ENCODE measurements at places on chromosomes 5 and 9.

DNA sequence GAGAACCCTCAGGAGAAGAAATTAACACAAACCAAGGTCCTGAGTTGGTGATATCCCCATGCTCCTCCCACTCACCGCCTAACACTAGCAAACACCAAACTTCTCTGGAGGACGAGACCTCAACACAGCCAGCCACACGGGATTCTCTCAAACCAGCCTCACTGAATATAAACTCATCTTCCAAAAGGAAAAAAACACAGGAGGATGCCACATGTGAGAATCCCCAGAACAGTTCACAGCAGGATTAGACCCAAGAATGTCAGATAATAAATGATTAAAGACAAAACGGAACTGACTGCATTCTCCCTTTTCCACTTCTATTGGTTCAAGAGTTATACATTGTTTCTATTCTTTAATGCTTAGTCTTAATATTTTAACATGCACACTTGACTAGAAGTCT, 89.2 kb downstream of the LPAR1 start:
- DNase-seq: no peak

DNA sequence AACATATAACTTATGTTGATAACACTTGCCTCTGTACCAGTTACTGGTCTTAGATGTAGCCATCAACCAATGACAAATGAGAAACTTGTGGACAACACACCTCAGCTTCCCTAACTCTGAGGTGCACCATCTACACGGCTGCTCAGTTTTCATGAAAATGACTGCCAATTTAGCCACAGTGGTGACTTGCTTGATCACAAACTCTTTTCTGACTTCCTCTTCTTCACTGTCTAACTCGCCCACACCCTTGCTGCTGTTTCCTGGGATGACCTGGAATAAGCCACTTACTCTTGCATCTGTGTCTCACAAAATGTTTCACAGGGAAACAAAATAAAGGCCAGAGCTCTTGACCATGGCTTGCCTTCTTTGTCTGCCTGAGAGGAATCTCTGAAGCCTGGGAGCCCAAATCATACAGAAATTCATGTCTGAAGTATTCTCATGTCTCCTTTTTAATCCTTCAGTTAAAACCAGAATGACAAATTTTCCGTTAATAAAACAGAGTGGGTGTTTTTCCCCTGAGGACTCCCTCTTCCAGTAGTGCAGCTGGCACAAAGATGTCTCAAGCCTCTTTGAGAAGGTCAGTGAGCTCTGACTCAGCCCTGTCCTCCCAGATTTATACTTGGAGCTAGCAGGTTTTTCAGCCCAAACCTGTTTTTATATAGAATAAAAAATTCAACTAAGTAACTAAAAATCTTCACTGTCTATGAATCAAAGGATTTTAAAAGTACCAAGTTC, 126.5 kb upstream of the PAM start:
- no peak for DNase-seq

GRCh38 chr5:173454736-173455598, 126.8 kb upstream of the STC2 start:
- DNase-seq: no peak

DNA sequence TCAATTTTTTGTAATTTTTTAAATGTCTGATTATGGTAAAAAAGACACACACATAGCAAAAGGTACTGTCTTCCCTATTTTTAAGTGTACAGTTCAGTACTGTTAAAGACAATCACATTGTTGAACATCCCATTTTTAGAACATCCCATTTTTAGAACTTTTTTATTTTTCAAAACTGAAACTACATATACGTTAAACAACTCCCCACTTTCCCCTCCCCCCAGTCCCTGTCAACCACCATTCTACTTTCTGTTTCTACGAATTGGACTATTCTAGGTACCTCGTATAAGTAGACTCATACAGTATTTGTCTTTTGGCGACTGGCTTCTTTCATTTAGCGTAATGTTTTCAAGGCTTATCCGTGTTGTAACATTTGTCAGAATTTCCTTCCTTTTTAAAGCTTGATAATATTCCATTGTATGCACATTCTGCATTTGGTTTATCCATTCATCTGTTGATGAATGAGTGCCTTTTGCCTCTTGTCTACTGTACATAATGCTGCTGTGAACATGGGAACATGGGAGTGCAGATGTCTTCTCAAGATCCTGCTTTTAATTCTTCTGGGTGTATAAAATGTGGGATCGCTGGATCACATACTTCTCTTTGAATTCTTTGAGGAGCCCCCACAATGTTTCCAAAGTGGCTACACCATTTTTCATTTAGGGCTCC, 154.0 kb downstream of the PIK3R1 start:
- DNase-seq: peak; percentile 86

GRCh38 chr5:157690690-157691433, 19.5 kb downstream of the C5orf52 start:
- peak; percentile 35 for DNase-seq

DNA sequence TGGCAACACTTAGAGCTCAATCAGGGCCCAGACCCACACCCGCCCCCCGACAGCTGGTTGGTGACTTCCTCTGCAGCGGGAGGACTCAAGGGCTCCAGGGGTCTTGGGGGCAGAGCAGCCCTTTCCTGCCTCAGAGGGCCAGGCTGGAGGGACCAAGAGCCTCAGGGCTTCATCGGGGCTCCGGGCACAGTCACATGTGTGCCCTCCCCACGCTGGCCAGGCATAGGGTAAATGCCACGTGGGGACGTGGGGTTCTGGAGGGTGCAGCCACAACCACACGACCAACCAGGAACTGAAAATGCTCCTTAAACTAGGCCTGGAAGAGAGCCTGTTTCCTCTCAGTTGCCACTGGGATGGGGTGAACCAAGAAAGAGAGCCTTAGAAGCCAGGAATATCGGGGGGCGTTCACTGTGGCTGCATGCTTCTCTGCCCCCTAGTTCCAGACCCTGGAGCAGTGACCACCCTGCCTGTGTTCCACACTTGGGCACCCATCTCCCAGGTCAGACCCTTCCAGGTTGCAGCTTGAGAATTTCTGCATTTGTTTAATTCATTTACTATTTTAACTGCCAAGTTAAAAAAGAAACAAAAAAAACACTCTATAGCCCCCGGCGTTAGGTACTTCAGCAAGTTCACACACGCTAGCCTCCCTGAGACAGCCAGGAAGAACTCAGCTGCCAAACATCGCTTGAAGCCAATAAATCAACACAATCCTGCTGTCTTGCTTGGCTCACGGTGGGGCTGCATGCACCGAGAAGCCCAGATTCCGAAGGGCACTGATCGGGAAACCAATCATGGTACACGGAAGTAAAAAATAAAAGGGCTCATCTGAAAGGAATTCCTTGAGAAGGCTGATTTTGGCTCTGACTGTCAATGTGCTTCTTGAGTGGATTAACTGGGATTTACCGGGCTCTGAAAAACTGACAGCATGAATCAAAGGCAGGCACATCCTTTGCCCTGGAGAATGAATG, 56.1 kb upstream of the PHYKPL start:
- DNase-seq: no peak

DNA sequence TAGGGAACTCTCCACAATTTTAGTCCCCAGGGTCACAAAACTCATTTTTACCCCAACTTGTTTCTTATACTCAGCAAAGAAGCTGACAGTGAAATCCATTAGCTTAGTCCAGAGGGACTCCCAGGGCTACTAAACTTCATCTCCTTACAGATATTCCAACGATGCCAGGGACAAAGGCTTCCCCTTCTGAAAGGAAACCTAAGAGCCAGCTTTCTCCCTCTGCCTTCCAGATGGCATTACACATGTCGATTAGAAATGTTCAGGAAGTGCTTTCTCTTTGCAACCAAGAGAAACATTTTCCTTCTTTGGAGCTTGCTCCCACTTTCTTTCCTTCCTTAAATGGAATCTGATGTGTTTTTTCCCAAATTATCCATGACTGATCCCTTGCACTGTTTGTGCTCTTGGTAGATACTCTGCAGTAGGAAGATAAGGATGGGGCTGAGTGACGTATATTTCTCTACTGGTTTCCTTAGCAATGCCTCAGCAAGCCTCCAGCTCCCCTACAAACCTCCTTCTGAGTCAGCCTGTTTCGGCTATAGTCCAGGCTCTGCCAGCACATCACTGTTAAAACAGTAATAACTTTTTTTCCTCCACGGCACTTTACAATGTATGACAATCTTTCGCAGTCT, 43.0 kb upstream of the HTR4 start:
- DNase-seq: no peak

DNA sequence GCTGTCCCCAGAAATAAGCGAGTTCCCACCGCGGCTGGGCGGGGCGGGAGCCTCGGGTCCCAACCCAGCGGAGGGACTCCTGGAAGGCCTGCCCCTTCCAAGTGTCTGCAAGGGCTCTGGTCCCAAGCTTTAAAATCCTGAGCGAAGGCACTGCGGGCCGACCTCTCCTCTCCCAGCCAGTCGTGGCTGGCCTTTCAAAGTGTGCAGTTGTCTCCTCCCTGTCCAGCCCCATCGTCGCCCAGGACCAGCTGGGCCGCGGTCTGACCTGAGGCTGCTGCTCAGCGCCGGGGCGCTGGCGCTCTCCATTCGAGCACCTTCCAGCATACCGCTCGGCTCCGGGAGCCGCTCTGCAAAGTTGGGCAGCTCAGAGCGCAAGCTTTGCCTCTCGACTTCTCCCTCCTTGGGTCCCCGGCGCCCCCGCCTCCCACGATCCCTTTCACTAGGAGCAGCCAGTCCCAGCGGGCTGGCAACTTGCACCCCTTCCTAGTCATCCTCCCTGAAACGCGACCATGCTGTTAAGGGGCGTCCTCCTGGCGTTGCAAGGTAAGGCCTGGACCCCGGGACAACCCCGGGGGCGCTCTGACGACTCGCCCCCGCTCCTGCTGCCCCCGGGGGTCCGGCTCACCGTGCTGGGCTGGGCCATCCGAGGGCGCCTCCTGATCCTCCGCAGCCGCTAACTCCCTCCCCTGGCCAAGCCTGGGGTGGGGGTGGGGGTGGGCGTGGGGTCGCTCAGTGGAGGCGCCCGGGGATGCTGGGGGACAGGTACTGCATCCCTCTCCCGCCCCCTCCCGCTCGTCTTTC, at the start of gene MAMDC2:
MAMDC2 (plus strand) TSS at position 160 of the 801 bp plus-strand sequence; CDS start at position 510, 350 bp downstream.
- no peak for DNase-seq

- no peak for DNase-seq
These were observed 46.7 kb downstream of the ROR2 start for GRCh38 chr9:91903126-91903911.

- no peak for DNase-seq
These were observed 277.4 kb downstream of the TLE1 start for GRCh38 chr9:81411961-81412360.

DNA sequence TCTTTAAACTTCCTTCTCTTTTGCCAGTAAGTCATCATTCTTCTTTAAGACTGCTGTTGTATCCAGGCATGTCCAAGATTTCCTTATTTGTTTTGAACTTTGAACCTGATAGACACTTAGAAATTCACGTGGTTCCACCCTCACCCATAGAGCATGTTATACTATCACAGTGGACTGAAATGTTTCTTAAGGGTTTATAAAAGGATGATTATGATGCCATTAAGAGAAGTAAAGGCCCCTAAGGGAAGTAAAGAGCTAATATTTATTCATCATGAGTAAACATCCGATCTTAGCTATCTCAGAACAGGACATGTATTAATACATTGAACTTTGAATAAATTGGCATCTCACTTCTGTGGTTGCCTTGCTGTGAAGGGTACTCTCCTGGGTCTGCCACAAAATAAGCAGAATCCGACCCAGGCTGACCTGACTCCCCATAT, 49.8 kb downstream of the PRKACG start:
- DNase-seq: no peak

GRCh38 chr5:88957013-88957412, 74.0 kb upstream of the MEF2C start:
- DNase-seq: no peak

GRCh38 chr9:128056887-128057723, 10.0 kb downstream of the NAIF1 start:
- DNase-seq: no peak

GRCh38 chr5:61784341-61784740, 452.3 kb downstream of the ZSWIM6 start:
- DNase-seq: no peak

- peak; percentile 62 for DNase-seq
These were observed 36.9 kb downstream of the ANKRD33B start for GRCh38 chr5:10600626-10601245.

GRCh38 chr9:134396825-134397224, 70.6 kb downstream of the RXRA start:
- DNase-seq: peak; percentile 66

DNA sequence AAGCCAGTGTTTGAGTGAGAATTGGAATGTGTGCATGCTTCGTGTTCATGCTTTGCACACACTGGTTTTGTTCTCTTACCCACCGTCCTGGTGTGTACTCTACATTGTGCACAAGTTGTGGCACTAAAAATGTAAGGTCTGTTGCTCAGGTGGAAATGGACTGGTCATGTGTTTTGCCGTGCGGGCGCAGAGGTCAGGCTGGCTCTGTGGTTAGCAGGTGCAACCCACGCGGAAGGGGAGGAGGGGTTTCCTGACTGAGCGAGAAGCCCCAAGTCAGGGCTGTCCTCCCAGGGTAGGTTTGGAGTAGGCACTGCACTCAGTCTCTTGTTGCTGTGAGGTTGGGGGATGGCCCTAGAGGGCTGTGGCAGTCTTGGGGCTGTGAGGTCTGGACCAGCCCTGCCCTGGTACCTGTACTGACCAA, 86.6 kb downstream of the EHMT1 start:
- peak; percentile 59 for DNase-seq

DNA sequence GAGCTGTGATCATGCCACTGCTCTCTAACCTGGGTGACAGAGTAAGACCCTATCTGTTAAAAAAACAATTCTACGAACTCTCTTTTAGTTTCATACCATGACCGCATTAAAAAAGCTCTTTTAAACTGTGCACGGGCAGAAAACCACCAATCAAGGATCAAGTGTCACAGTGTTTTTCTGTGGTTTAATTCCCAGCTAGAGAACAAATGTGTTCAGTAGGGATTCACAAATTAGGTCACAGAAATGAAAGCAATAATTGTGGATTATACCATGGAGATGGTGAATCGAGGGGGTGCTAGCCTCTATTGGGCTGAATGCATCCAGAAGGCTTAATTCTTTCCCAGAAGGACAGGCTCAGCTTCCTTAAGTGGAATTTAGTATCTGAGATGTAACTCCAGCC, 79.1 kb downstream of the ATG10 start:
- DNase-seq: no peak

GRCh38 chr5:82044010-82044409, 72.2 kb downstream of the ATG10 start:
- DNase-seq: no peak

DNA sequence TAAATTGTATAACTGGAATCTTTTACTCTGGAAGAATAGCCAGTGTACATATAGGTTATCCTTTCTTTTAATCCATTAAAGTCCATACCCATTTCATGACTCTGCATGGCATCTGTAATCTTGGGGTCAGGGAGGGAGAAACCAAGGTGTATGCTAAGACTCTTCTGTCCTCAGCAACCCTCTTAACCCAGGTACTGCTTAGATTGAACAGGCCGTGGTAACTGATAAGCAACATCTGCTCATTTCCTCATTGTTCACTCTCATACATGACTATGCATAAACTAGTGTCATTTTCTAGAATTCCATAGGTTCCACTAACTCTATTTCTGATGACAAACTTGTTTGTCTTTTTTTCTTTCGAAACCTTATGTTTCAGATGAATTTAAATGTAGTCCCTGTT, 69.3 kb upstream of the IFNE start:
- no peak for DNase-seq

GRCh38 chr5:144205141-144205551, 34.5 kb downstream of the KCTD16 start:
- DNase-seq: no peak
